GM12878 (cell line): ENCODE measurements at places on chromosomes 5 and 9. TPM values are rescaled to one million over a fixed set of nuclear protein-coding genes. Genes with fewer than 3 reads are reported as not detected.

DNA sequence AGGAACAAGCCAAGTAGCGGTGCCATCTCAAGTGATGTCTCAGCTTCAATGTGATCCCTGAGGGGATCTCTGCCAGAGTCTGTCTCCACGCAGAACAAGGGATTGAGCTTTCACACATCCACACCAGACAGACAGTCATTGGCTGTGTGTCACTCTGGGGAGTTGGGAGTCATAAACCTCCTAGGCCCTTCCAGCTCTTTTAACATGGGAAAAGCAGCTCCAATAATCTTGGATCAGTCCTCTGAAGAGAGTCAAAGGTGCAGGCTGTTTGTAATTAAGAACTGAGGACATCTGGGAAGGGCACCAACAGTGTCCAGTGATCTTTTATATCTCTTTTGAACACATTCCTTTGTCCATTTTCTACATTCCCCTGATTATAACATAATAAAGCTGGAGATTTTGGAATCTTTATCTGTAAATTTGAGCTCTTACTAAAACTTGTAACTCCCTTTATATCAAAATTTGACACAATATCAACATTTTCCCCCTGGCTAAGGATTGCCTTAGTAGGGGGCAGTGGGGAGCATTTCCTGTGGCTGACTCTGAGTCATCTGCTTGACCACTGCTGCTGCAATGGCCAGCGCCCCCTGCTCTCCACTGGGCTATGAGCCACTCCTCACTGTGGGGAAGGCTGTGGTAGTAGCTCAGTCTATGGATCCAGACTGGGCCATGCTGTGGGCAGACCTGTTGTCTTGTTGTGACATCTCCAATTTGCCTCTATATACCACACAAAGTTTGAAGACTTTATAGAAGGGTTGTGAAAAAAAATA is 284.4 kb downstream of the OSTF1 start:
- no peaks in the 10 kb centered on the region for H3K36me3 ChIP-seq
- no peak overlapping the region for H3K4me3 ChIP-seq
- no peaks in the 10 kb centered on the region for H3K4me1 ChIP-seq
- H3K27ac ChIP-seq, result no peak overlapping the region

The C7 gene
- not detected in 2 replicates for polyA plus RNA-seq

DNA sequence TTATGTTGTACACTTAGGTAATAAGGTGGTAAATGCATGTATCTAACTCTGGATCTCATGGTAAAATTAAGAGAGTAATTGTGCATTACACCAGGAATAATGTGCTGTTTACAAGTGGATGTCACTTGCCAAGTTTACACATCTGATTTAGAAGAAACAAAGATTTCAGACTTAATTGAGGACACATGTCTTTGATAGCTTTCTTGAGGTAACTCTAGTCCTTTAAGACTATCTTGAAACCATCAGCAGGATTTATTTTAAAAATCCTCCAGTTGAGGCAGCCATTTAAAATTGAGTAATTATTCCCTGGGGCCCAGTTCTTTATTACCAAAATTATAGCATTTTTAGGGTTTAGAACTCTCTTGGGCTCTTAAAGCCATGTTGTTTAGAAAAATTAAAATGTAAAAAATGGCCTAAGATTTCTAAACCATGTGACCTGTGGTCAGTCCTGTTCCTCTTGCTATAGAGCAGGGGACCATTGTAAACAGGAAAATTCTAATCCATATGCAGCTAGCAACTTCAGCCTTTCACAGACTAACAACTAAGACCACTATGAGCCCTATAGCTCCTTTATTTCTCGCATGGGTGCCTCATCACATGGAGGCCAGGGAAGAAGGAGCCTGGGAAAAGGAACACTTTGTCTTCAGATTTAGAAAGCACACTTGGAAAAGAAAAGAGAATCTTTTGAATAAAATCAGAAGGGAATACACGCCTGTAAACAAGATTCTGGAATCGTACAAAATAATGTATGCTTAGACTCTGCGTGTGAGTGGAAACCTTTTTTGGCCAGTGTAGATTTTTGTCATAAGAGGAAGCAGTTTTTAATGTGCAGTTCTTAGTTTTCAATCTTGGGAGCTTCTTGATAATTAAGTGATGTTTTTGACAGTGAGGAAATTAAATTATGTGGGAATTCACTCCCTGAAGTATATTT is 71.2 kb downstream of the ZSWIM6 start:
- DNase-seq, result no peak
- no peak overlapping the region for H3K4me3 ChIP-seq
- H3K4me1 ChIP-seq, result no peaks in the 10 kb centered on the region
- H3K36me3 ChIP-seq, result no peaks in the 10 kb centered on the region
- H3K27me3 ChIP-seq, result no peaks in the 10 kb centered on the region
- no peak overlapping the region for H3K27ac ChIP-seq

DNA sequence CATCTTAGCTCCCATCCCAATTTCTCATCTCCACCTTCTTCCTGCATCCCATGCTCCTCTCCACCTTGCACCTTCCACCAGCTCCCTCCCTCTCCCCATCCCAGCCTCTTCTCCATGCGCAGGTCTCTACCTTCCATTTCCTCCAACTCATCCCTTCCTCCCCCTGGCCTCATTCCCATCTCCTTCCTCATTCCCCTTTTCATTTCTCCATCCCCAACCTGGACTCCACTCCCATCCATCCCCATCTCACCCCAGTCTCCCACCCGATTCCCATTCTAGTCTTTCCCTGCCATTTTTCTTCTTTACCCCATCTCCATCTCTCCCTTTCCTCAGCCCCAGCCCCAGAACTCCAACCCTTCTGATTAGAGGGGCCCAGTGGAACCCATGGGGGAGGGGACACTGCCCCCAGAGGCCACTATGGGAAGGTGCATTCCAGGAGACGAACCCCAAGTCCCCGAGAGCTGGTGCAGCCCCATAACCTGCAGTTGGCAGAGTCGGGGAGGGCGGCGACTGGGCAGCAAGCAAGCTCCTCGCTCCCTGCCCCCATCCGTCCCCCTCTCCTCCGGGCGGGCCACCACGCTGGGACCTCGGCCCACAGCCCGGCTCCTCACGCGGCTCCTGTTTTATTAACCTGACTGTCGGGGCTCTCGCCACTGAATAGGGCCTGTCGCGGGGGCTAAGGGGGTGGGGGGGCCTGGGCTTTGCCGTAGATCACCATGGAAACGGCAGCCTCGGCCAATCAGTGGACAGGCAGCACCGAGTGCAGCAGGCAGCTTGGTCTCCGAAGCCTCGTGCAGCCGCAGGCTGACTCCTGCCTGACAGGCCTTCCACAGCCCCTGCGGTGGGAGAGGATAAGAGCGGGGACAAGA is 66.7 kb downstream of the PCDH1 start:
- H3K27me3 ChIP-seq, result peaks cover 4% of the 10 kb centered on the region
- H3K4me1 ChIP-seq, result no peaks in the 10 kb centered on the region
- DNase-seq, result no peak
- no peak overlapping the region for H3K4me3 ChIP-seq

The WNT8A gene
- polyA plus RNA-seq, result not detected in 2 replicates

DNA sequence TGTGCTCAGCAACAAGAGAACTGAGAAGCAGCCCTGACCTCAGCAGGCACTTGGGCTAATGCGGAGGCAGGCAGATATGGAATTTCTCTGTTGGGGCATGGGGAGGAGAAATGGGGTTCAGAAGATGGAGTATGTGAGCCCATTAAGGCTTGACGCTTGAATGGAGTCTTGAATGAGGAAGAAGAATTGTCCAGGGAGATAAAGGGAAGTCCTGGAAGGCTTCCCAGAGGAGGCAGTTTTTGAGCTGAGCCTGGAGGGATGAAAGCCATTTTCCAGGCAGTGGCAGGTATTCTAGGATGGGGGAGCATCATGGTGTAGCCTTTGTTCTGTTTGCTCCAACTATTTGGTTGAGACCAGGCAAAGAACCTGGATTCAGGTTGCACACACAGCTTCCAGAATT is 34.5 kb downstream of the FGF18 start:
- no peak for DNase-seq
- no peak overlapping the region for H3K27ac ChIP-seq
- H3K27me3 ChIP-seq, result no peaks in the 10 kb centered on the region; the same call in 1 of the 2 replicates
- H3K4me3 ChIP-seq, result no peak overlapping the region
- no peaks in the 10 kb centered on the region for H3K4me1 ChIP-seq

GRCh38 chr5:172658391-172658790 is 17.3 kb downstream of the NEURL1B start:
- DNase-seq, result no peak
- H3K36me3 ChIP-seq, result no peaks in the 10 kb centered on the region
- H3K27ac ChIP-seq, result no peak overlapping the region

- H3K27me3 ChIP-seq, result no peaks in the 10 kb centered on the region
- H3K4me3 ChIP-seq, result no peak overlapping the region
- DNase-seq, result no peak
- no peaks in the 10 kb centered on the region for H3K4me1 ChIP-seq
Observed at GRCh38 chr5:77912721-77913120, 136.6 kb upstream of the TBCA start.

GRCh38 chr5:16899171-16899570 is 36.9 kb downstream of the MYO10 start:
- H3K4me3 ChIP-seq, result no peak overlapping the region
- no peak for DNase-seq
- no peaks in the 10 kb centered on the region for H3K27me3 ChIP-seq
- H3K27ac ChIP-seq, result no peak overlapping the region
- H3K36me3 ChIP-seq, result no peaks in the 10 kb centered on the region
- H3K4me1 ChIP-seq, result no peaks in the 10 kb centered on the region

DNA sequence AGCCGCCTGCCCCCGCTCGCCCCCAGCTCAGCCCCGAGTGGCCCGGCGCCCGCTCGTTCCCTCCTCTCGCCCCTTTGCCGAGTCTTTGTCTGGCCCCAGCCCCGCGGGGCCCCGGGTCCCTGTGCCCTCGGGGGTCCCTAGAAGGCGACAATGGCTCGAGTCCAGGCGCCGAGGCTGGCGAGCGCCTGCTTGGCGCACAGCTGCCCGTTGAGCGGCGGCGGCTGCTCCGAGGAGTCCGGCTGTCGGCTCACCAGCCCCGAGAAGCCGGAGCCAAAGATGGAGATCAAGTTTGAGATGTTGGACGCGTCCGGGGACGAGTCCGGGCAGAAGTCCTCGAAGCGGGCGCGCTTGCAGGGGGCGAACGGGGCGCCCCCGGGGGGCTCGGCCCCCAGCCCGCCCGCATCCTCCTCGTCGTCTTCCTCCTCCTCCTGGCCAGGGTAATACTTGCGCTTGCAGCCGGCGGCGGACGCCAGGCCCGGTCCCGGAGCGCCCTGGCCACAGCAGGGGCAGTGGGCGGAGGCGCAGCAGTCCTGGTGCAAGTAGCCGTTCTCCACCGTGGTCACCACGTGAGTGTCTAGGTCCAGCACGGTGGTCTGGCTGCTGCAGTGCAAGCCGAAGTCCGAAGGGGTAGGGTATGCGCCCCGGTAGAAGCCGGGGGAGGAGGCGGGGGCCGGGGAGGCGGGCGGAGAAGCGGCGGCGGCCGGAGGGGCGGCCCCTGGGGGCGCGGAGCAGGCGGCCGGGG is 1.2 kb downstream of the IER5L start:
- peaks cover 21% of the 10 kb centered on the region for H3K4me1 ChIP-seq
- no peaks in the 10 kb centered on the region for H3K36me3 ChIP-seq
- no peak overlapping the region for H3K27ac ChIP-seq
- peak overlapping the region; percentile 81; the same call in 1 of the 2 replicates for H3K4me3 ChIP-seq
- H3K27me3 ChIP-seq, result peaks cover 3% of the 10 kb centered on the region; the same call in 1 of the 2 replicates

DNA sequence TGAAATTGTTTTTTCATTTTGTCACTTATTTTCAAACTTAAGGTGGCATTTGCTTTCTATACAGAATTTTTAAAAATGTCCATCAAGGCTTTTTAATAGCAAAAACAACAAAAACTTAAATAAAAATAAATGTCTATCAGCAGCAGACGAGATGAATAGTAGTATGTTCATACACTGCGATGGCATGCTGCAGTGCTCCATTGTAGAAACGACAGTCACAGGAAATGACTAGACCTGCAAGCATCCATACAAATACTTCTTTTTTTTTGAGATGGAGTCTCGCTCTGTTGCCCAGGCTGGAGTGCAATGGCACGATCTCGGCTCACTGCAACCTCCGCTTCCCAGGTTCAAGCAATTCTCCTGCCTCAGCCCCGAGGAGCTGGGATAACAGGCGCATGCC is 41.4 kb downstream of the COL23A1 start:
- DNase-seq, result no peak
- H3K4me1 ChIP-seq, result no peaks in the 10 kb centered on the region
- no peaks in the 10 kb centered on the region for H3K36me3 ChIP-seq
- no peak overlapping the region for H3K27ac ChIP-seq
- no peaks in the 10 kb centered on the region for H3K27me3 ChIP-seq
